ENCODE measurements at places on chromosomes 12 and 14.

GRCh38 chr12:19764408-19764807 lies 325.1 kb downstream of the AEBP2 start:
- DNase-seq, result no peak

GRCh38 chr12:51980051-51980808 lies 26.5 kb upstream of the TAMALIN start:
- DNase-seq, result peak; percentile 52

DNA sequence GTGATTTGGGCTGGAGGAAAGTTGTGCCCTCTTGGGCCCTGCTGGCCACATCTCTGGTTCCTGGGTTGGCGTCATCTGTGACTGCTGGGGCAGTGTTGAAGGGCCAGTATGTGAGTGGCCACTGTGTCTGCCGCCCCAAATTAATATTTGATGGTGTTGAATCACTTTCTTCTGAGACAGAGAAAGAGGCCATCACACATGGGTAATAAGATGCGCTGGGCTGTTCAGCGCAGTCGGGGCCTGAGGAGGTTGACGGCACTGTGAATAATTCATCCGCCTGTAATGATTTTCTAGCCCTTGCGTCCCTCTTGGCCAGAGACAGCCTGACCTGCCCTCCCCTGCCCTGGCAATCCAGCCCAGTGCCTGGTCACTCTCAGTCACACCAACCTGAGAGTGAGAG lies 56.2 kb upstream of the BEGAIN start:
- DNase-seq, result no peak

DNA sequence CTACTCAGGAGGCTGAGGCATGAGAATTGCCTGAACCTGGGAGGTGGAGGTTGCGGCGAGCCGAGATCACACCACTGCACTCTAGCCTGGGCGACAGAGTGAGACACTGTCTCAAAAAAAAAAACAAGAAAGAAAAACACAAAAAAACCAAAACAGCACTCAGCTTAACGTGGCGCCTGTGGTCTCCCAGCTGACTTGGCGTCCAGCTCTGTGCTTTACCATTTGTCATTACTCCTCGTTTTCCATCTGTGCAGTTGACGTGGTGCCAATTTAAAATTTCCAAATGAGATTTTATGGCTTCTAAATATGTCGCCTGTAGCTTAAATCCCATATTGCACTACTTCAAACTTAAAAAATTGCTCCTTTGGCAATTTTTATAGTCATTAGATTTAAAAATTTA lies 2.0 kb downstream of the MGP start:
- DNase-seq, result no peak

- DNase-seq, result no peak
Measured at GRCh38 chr12:11765817-11766794, 116.6 kb downstream of the ETV6 start.

DNA sequence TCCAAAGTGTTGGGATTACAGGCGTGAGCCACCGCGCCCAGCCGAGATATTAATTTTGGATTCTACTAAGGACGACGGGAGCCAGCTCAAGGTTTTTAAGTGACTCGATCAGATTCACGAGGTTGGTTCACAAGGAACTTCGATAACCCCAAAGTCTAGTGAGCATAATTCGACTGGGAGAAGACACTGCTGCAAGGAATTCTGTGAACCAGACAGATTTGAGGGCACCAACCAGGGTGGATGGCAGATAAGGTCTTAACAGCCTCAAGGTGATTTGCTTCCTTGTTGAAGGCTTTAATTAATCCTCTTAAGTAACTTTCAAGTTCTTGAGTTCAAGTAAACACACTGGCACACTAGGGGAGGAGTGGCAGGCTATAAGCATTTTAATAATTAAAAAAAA lies 1.1 kb upstream of the KLHDC2 start:
- no peak for DNase-seq

GRCh38 chr14:98931911-98932310 lies 340.1 kb downstream of the BCL11B start:
- DNase-seq, result peak; percentile 35

DNA sequence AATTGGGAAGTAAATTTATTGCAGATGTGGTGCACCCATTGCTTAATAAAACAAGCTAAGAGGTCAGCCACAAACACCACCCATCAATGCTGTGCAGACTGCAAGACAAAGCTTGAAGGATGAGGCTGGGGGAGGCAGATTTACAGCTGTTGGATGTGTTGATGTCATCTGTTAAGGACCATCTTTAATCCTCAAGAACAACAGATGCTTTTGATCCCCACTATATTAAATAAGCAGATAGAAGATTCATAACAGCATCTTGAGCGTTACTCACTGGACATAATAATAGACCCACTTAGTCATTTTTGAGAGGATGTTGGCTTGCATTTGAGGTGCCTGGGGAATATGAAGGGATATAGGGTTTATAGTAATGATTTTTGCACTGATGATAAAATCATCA lies 58.8 kb downstream of the GPR68 start:
- DNase-seq, result no peak

GRCh38 chr12:93763746-93764147 lies 86.6 kb downstream of the CRADD start:
- DNase-seq, result no peak

GRCh38 chr12:110932046-110932445 lies 11.7 kb upstream of the MYL2 start:
- no peak for DNase-seq

GRCh38 chr14:28779456-28779855 lies 12.9 kb downstream of the FOXG1 start:
- no peak for DNase-seq

- DNase-seq, result no peak
Measured at GRCh38 chr12:76038176-76038575, 6.6 kb upstream of the PHLDA1 start.

DNA sequence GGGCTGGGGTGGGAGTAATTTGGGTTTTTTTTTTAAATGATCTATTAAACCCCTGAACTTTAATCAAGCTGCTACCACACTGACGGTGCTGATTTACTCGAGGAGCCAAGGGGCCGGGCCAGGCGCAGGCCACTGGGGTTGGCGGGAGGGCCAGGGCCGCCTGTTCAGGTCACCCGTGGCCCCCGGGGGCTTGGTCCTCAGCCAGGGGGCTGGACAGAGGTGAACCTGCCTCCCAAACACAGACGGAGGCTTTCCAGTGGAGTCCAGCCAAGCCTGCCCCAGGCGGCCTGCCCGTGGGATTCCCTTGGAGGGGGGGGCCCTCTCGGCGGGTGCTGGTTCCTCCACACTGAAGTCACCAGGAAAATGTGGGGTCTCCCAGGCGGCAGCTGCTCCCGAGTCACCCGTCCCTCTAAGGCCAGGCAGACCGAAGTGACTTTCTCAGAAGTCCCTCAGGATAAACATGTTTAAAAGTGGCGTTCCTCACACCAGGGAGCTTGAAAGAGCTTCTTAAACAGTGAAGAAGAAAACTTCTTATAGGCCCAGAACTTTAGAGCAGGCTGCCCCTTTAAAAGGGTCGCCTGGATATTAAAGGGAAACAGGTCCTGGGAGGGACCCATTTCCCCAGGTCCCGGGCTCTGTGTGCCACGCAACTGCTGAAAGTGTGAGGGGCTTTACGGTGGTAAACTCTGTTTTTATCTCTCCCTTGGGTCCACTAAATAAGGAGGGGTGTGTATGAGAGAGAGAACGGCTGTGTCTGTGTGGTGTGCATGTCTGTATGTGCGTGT lies 167.2 kb upstream of the GSC start:
- DNase-seq, result no peak

- DNase-seq, result no peak
Measured at GRCh38 chr12:31006416-31007152, 67.1 kb upstream of the DDX11 start.

DNA sequence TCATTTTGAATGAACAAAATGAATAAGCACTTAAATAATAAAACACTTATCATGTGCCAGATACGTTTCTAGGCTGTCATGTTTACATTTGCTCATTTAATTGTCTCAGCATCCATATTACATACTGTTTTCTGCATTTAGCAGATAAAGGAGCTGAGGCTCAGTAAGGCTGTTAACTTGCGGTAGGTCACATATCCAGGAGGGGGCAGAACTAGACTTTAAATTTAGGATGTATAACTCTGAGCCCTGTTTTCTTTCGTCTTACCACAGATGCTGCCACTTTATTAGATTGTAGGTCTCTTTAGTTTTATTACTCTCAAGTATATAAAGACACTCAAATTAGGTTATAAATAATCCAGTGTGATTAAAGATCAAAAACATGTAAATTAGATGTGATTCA lies 17.7 kb downstream of the IRAK4 start:
- no peak for DNase-seq

DNA sequence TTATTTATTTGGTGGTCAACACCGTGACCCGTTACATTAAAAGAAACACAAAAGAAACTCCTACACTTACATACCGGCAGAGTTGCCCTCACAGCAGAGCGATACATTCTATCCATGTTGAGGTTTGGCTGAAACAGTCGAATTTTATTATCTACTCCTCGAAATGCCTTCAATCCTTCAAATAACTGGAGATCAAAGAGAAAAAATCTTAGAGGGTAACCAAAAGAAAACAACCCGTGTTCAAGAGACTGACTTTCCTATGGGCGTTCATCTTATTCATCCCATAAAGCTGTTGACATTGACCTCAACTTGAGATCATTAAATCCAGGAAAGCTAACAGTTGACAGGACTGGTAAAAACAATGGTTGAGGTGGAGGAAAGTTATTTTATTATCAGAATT lies 67.7 kb downstream of the BCAT1 start:
- no peak for DNase-seq

GRCh38 chr12:50110762-50111351 lies 1.2 kb upstream of the COX14 start:
- no peak for DNase-seq

DNA sequence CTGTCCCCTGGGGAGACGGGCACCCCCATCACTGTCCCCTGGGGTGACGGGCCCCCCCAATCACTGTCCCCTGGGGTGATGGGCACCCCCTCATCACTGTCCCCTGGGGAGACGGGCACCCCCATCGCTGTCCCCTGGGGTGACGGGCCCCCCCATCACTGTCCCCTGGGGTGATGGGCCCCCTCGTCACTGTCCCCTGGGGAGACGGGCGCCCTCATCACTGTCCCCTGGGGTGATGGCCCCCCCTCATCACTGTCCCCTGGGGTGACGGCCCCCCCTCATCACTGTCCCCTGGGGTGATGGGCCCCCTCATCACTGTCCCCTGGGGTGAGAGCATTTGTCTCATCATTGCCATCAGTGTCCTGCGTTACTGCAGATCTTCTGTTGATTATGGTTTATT lies 38.6 kb downstream of the PACS2 start:
- DNase-seq, result no peak

GRCh38 chr12:129861951-129862350 lies 41.9 kb downstream of the TMEM132D start:
- no peak for DNase-seq

GRCh38 chr14:58920230-58920629 lies 268.2 kb upstream of the DAAM1 start:
- DNase-seq, result no peak

DNA sequence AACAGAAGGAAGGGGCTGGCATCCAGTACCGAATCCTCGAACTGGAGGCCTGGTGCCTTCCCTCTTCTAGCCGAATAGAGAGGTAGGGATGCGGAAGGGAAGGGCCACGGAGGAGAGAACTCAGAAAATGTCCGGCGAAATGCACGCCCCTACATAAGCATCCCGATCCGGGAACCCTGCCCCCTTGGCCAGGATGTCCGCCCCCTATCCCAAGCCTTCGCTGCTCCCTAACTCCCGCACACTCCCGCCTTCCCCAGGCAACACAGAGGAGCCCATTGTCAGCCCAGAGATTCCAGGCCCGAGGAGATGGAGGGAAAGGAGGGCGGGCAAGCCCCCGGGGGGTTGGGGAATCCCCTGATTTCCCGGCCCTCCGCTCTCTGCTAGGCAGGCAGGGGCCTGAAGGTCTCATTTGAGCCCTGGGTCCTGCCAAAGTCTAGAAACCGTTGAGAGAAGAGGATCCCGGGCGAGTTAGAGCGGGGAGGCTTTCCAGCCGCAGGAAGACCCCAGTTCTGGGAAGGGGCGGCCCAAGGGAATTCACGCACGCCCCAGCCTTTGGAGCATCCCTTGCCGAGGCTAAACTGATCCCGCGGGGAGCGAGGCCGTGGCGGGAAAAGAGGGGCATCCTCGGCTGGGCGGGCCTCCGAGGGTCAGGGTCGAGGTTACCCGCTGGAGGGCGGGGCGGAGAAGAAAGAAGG lies 569 bp upstream of the ARHGEF40 start:
- DNase-seq, result no peak

GRCh38 chr12:90152897-90153624 lies 444.4 kb upstream of the ATP2B1 start:
- DNase-seq, result no peak

DNA sequence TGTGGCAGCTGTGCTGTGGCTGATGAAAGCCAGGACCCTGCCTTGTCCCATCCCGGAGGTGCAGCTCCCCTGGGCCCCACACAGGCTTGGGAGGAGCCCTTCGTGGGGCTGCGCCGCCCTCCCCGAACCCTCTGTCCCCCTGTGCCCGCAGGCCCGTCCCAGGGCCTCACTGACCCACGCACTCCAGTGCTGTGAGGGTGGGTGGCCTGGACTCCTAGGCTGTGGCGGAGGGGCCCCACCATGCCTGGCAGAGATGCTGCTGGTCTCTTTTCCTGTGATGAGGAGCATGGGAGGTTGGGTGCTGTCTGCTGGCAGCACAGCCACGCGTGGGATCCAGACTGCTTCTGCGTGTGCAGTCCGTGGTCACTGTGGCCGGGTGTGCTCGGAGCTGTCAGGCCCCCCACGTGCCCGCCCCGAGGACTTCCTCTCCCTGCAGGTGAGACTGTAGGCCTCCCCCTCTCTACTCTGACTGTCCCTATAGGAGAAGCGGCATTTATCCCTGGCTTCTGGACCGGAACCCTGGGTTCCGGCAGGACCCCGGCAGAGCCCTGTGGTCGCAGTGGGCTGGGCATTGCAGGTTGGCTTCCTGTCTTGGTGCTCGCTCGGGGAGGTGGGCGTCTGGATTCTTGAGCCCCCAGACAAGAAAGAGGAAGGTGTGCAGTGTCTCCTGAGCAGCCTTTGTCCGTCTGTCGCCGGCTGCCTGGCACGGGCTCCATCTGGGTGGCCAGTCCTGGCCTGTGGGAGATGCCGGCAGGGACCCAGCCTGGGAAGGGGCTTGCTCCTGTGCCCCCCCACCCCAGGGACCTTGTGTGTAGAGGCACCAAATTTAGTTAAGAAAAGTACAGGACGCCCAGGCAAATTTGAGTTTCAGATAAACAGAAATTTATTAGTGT lies 2.3 kb downstream of the MTA1 start:
- no peak for DNase-seq

DNA sequence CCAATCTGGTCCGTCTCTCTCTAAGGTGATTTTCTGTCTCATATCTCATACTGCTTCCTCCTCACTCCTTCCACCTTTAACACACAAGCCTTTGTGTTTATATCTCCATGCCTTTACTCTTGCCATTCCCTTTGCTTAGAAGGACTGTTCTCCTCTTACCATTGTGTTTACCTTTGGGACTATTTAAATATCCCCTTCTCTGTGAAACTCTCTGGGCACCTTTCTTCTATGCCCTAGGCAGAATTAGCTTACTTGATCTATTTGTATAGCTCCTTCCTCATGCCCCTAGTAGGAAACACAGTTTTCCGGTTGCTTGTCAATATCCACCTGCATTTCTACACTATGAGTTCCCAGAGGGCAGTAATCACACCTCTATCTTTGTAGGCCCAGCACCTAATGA lies 3.9 kb upstream of the AMHR2 start:
- DNase-seq, result no peak

All from stimulated activated CD8-positive, alpha-beta memory T cell treated with anti-CD3 and anti-CD28 coated beads, Interleukin-2, amount 100 ng/mL, for 1 hour (primary cell).